ENCODE measurements at places on chromosomes 1 and 21.

DNA sequence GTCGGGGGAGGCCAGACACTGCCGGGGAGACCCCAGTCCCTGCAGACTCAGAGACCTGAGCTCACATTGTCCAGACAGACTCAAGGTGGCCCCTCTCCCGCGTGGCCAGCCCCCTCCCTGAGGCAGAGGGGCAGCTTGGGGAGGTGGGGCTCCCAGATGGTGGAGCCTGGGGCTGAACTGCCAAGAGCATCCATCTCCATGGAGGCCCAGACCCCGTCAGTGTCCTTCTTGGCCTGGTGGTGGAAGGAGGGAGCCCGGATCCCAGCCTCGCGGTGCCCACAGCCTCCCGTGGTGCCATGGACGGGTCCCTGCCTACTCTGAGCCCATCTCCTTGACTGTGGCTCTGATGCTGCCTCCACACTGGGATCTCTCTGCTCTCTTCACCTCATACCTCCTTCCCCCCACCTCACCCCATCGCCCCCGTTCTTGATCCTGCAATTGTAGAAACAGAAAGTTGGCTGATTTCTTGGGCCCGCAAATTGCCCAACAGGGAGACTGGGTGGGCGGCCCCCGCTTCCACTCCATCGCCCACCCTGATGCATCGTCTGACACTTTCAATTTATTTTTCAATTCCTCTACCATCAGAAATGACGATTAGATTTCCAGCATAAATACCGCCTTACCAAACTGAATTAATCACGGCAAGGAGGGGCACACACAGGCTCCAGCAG, 348.9 kb downstream of the MATN1 start:
- DNase-seq, result no peak

- no peak for DNase-seq
Measured at GRCh38 chr1:206005234-206005633, 2.0 kb upstream of the RAB7B start.

DNA sequence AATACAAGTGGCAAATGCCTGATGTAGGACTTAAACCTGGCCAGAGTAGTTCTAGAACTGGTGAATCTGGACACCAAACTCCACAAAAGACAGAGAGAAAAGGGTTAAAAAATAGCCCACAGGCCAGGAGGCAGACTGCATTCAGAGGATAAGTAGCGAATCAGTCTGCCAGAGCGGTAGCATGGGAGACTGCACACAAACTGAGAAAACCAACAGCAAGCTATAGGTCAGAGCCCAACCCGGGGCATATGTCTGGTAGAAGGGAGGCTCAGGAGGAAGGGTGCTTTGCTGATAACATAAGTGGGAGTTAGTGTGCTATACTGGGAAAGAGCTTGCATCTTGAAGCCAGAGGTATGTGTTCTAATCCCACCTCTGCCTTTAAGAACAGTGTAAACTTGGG, 4.0 kb downstream of the LRRC53 start:
- no peak for DNase-seq

DNA sequence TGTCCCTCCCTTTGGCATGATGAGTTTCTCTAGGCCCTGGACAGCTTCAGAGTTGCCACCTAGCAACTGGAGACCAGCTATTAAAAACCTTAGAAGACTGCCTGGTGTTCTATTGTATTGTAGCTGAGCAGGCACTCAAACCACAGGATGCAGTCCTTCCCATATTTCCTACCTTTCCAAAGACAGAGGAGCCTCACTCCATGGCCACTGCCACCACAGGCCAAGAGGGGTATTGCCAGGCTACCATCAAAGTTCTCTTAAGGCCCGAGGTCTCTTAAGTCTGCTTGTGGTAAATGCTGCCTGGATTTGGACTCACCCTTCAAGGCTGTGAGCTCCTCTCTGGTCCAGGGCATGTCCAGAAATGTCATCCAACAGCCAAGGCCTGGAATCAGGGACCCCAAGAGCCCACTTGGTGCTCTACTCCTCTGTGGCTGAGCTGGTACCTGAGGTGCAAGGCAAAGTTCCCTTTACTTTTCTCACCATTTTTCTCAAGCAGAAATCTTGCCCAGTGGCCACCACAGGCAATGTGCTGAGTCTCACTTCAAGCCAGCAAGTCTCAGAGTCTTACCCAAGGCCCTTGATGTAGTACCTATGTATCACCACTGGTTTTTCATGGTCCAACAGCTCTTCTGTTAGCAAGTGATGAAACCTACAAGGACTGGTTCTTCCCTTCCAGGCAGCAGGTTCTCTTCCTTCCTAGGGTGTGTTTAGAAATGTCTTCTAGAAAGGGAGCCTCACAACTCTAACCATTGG, 269.4 kb downstream of the AMY1C start:
- DNase-seq, result no peak

GRCh38 chr1:240029418-240029817, 62.3 kb upstream of the FMN2 start:
- DNase-seq, result no peak

Data from stimulated activated CD8-positive, alpha-beta memory T cell treated with anti-CD3 and anti-CD28 coated beads, Interleukin-7, amount 100 ng/mL, for 24 hours (primary cell).